ENCODE measurements at places on chromosomes 7 and 10.

- no peak for DNase-seq
These were observed 58.6 kb downstream of the SND1 start for GRCh38 chr7:127710635-127711034.

DNA sequence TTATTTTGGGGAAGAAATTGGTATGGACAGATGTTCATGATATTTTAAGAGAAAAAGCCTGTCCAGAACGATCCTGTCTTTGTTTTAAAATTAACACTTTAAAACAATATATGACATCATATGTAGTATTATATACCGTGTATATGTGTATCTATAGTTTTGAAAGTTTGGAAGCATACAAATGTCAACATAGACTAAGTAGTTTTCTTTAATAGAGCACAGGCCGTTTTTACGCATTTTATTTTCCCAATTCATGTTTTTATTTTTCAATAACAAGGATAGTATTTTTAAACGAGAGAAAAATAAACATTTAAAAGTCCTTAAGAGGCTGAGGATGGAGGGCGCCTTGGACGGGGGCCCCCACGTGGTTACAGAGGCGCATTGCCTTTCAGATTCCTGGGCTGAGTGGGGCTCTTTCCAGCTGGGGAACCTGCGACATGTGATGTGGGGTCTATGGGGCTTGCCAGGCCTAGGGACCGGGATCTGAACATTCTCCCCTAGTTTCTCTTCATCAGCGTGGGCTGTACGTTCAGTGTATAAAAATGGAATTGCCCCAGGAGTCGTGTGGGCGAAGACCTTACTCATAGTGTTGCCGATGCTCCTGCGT, 127.8 kb upstream of the ZNF746 start:
- DNase-seq, result peak; percentile 74

GRCh38 chr10:117432866-117433265, 57.6 kb upstream of the PDZD8 start:
- no peak for DNase-seq

DNA sequence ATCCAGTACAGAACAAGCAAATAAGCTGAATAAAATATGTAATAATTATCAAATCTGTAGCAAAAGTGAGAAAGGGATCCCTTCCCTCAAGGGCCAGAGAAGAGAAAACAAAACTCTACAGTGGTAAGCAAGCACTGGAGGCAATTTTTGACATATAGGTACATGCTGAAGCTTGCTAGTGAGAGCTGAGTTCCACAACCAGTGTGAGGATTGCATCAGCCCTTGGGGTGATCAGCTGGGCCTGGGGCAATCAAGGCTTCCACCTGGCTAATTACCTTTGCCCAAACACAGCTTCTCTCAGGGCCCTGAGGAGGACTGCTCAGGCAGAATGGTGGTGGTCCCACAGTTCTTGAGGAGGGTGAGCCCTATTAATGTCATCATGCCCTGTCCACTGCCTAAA, 134.4 kb upstream of the DLX6 start:
- no peak for DNase-seq

DNA sequence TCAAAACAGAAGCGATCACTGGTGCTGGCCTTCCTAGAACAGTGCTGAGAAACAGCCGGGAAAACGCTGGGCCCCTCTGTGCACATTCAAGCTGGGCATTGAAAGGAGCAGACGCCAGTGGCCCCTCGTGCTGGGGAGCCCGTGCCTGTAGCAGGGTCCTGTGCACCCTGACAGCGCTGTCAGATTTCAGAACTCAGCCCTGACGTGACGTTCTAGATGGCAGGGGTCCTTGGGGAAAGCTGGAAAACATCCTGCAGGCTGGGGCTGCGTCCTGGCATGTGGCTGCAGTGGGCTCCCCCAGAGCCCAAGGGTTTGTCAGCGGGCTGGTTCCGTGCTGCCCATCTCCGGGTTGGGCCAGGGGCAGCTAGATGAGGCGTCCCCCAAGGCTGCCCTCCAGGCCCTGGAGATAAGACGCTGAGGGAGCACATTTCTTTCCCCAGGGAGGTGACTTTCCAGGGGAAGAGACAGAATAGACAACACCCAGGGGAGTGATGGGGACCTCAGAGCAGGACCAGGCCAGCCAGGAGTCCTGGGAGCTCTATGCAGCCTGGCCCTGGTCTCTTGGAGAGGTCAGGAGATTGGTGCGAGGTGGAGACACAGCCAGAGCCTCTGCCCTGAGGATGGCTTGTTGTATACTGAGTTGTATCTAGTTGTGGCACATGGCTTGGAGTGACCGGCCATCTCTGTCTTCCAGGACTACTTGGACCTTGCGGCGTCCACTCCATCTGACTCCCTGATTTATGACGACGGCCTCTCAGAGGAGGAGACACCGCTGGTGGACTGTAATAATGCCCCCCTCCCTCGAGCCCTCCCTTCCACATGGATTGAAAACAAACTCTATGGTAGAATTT, 12.1 kb upstream of the CSGALNACT2 start:
- DNase-seq, result no peak

GRCh38 chr7:18086165-18087025, 58.7 kb upstream of the PRPS1L1 start:
- no peak for DNase-seq

DNA sequence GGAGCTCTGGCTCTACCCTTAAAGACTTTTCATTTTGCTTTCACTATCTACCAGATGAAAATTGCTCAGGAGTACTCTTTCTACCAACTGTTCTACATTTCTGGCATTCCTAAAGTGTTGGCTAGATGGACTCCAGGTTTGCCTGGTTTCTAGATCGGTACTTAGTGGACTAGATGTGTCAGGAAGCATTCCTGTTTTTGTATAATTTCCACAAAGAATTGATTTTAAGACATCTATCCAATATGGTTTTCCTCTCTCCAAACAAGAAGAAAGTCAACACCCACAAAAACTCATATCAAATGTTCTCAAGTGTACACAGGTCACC, 157.7 kb downstream of the CHRM2 start:
- peak; percentile 27 for DNase-seq

GRCh38 chr10:119360181-119360921, 153.0 kb downstream of the GRK5 start:
- no peak for DNase-seq

- DNase-seq, result no peak
These were observed 7.2 kb upstream of the ACTR3B start for GRCh38 chr7:152752200-152752912.

DNA sequence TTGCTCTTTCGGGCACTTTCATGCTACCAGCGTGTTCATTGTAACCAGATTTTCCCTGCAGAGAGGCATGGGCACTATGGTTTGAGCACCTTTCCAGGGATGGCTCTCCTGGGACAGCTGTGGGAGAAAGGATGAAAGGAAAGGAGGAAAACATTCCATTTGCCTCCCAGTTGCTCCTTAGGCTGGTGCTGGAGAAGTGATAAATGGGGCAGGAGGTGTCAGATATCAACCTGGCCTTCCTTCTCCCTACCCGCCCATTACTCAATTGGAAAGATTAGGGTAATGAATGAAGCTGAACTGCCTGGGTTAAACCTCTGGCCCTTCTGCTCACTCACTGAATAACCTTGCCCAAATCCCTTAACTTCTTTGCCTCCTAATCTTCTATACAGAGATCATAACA, 228.4 kb downstream of the PLXNA4 start:
- DNase-seq, result no peak

DNA sequence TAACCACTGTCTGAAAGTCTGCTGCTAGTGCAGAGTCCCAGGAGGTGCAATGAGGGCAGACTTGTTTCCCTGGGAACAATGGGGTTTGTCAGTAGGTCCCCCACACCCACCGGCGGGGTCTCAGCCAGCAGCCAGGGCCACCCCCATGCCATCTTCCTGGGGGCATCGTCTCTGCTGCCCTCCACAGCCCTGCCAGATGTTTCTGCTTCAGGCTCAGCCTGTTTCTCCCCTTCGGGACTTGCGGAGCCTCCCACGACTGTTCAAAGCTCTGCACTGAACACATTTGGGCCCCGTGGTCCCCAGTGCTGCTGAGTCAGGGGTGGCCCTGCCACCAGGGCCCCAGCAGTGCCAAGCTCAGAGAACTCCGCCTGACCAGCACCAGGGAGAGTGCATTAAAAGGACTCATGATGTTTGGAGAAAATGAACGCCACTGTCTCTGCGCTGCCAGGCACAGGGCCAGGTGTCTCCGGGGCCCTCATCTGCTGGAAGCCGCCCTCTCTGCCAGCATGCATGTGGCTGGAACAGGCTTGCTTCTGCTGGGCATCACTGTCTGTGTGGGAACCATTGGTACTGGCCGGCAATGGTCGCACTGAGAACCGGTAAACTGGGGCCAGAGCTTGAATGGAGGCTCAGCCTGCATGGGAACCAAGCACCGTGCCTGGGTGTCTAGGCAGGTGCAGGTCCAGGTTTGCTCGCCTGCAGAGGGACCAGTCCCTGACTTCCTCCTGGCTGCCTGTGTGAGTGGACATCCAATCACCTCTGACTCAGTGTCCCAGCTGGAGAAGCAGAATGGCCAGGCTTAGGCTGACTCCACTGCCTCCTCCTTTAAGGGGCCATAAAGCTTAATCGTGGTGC, 345.1 kb downstream of the GLRX3 start:
- DNase-seq, result no peak

DNA sequence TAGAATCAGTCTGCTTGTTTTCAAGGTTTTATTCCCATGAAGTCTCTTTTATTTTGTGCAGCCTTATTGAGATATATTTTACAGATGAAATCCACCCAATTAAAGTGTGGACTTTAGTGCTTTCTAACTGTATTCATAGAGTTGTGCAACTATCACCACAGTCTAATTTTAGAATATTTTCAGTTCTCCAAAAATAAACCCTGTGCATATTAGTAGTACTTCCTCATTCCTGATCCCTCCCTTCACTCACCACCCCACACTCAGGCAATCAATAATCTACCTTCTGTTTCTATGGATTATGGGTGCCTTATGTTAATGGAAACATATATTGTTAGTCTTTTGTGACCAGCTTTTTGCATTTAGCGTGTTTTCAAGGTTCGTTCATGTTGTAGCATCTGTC, 185.7 kb upstream of the TMEM72 start:
- no peak for DNase-seq

DNA sequence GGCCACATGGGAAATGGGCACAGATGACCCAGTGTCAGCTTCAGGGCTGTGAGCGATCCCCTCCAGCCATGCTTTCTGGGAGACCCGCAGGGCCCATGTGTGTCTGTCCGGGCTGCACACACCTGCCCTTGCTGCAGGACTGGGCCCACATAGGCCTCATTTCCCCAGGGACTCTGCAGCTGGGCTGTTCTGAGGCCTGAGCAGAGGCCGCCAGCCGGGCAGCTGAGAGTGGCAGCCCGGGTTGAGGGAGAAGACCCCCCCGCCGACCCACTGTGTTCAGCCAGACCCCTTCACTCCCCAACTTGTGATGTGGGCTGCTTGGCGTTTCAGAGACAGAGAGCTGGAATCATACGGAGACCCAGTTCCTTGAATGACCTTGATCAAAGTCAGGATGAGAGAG, 50.1 kb upstream of the DPYSL4 start:
- no peak for DNase-seq

DNA sequence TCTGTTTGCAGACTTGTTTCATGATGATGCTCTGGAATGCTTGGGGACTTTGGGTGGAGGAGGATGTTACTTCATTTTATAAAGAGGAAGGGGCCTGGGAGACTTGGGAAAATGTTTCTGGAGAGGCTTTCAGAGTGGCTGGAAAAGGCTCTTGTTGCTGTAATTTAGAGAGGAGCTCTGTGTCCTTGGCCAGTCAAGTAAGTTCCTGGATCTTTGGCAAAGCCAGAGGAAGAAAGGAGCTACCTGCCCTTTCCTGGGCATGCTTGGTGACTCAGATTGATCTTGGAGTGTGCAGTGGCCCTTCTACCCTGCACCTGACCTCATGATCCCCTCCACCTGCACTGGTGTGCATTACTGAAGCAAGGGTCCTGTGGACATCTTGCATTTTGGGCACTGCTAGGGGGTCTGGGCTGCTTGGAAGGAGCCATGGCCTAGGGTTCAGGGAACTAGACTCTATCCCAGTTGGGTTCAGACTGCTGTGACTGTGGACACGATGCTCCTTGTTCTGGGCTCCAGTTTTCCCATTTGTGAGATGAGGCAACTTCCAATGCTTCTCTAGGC, 56.1 kb downstream of the ADCYAP1R1 start:
- no peak for DNase-seq

- peak; percentile 86 for DNase-seq
These were observed 97.2 kb upstream of the DKK1 start for GRCh38 chr10:52216852-52217251.

Measured in astrocyte of the spinal cord (primary cell).